ENCODE measurements at places on chromosomes 4 and X.

GRCh38 chr4:74890341-74890740 lies 42.6 kb upstream of the PARM1 start:
- DNase-seq = no peak

GRCh38 chr4:56619816-56620215 lies 61.3 kb downstream of the HOPX start:
- no peak for DNase-seq

DNA sequence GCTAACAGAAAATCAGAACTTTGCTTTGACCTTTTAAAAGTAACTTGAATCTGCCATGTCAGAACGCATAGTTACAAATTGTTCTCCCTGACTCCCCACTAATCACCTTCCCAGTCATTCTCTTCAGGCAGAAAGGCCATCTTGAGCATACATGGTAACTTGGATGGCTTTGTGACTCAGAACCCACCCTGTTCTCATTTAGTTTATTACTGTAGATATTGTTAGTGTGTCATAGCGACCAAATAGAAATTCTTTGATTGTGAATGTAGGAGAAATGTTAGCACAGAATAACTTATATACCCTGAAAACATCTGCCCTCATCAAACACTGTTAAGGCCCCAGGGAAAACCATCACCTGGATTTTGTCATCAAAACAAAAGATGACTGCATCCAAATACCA lies 382.0 kb downstream of the MAGEB5 start:
- DNase-seq = no peak

GRCh38 chr4:1126506-1126905 lies 13.1 kb upstream of the RNF212 start:
- DNase-seq = no peak

DNA sequence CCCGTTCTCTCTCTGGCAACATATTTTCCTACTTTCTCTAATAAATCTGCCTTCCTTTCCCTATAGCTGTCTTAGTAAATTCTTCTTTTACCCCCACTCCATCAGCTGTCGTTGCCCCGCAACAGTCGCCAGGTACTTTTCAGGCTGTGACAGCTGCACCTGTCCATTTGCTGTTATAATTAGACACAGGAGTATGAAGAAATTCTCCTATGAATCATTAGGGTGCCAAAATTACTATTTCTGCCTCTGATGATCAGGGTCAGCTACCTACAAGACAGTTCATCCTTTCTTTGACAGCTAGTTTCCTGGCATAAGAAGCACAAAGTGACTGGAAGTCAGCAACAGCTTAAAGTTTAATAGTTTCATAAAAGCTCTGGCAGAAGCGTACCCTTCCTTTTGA lies 19.5 kb upstream of the GALNTL6 start:
- DNase-seq = no peak

DNA sequence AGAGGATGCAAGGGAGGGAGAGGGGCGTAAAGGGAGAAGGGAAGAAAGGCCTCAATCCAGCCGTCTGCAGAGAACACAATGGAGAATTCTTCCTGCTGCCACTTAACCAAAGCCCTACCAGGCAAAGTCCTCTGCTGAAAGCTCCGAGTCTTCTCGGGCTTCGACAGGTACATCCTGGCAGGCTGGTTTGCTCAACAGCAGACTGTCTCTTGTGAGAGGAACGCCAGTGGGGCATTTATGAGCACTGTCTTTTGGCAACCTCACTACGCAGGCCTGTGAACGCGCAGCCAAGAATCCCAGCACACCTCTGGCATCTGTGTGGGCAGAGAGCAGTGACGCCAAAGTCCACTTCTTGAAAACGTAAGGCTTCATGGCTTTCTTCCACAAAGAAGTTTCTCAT lies 207.5 kb upstream of the FAM9B start:
- no peak for DNase-seq

DNA sequence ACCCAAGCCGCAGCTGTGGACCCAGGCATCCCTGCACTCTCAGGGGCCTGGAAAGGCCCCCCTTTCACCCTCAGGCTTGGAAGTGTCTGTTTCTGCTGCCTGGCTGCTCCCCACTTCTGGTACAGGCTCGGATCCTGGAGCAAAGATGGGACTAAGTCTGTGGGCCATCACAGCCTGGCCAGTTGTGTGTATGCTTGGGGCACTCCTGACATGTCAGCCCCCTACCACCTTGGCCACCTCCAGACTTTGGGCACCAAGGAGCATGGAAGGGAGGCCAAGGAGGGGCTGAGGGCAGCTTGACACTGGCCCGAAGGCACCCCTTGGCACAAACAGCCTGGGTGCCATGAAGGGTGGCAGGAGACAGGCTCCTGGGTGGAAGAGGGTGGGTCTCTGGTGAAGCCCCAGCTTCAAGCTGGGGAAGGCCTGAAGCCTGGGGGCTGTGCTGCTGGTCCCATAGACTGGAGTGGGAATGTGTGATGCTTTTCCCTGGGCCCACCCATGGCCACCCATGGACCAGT lies 799.4 kb upstream of the AGA start:
- DNase-seq = no peak

DNA sequence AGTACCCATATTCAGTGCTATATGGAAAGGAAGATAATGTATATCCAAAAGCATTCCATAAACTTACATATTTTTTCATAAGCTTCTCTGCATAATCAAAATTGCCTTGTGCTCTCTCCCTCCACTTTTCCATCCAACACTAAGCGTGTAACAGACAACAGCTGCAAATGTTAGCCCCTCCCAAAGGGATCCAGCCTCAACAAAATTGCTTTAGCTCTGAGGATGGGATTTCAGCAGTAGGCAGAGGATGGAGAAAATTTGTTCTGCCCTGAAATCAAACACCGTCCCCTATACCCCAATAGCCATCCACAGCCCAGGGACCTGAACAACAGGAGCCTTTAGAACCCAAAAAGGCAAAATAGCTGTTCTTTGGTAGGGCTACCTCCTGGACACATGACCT lies 28.8 kb upstream of the FGF13 start:
- no peak for DNase-seq

GRCh38 chr4:15652191-15652590 lies 3.0 kb downstream of the FBXL5 start:
- no peak for DNase-seq

Measured in stimulated activated CD8-positive, alpha-beta memory T cell treated with anti-CD3 and anti-CD28 coated beads, Interleukin-2, amount 100 ng/mL, for 1 hour (primary cell).